ENCODE measurements at places on chromosomes 1 and 21. TPM values are rescaled to one million over a fixed set of nuclear protein-coding genes. Genes with fewer than 3 reads are reported as not detected.

The GJA8 gene
- polyA plus RNA-seq: not detected

The CFHR1 gene
- not detected for polyA plus RNA-seq

- H3K27ac ChIP-seq: no peak overlapping the region
- no peaks in the 10 kb centered on the region for H3K4me1 ChIP-seq
- no peaks in the 10 kb centered on the region for H3K27me3 ChIP-seq
- no peaks in the 10 kb centered on the region for H3K36me3 ChIP-seq
- H3K4me3 ChIP-seq: no peak overlapping the region
Measured at GRCh38 chr1:97192872-97193572, 471.4 kb downstream of the PTBP2 start.

DNA sequence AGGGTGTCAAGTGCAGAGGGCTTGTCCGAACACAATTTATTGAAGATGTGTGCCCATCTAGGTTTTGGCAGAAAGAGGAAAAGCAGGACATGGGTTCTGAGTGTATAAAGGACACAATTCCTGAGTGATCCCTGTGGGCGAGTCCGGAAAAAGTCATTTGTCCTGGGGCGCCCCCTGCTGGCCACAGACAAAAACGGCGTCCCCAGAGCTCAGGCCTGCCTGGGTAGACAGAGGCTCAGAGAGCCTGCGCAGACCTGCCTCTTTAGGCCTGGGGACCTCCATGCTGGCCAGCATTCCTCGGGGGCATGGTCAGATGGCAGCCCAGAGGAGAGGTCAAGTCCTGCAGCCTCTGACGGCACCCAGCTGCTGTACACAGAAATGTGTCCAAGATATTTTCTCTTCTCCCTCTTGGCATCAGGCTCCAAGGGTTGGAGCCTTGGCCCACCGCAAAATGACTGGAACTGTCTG is 65.5 kb upstream of the LRP8 start:
- no peak overlapping the region for H3K4me3 ChIP-seq
- peaks cover 20% of the 10 kb centered on the region for H3K27me3 ChIP-seq
- H3K27ac ChIP-seq: no peak overlapping the region
- peak; percentile 87 for DNase-seq

DNA sequence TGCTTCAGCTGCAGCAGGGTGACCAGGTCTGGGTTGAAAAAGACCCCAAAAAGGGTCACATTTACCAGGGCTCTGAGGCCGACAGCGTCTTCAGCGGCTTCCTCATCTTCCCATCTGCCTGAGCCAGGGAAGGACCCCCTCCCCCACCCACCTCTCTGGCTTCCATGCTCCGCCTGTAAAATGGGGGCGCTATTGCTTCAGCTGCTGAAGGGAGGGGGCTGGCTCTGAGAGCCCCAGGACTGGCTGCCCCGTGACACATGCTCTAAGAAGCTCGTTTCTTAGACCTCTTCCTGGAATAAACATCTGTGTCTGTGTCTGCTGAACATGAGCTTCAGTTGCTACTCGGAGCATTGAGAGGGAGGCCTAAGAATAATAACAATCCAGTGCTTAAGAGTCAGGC is 2.9 kb downstream of the C1QA start:
- DNase-seq: no peak
- H3K36me3 ChIP-seq: no peaks in the 10 kb centered on the region
- peaks cover 9% of the 10 kb centered on the region for H3K27me3 ChIP-seq
- peaks cover 4% of the 10 kb centered on the region for H3K4me1 ChIP-seq
- H3K4me3 ChIP-seq: peak overlapping the region; percentile 14
- H3K27ac ChIP-seq: no peak overlapping the region

GRCh38 chr1:154478639-154479038 is 23.4 kb upstream of the TDRD10 start:
- H3K4me3 ChIP-seq: no peak overlapping the region
- no peaks in the 10 kb centered on the region for H3K27me3 ChIP-seq
- no peak overlapping the region for H3K27ac ChIP-seq
- no peaks in the 10 kb centered on the region for H3K4me1 ChIP-seq
- no peaks in the 10 kb centered on the region for H3K36me3 ChIP-seq
- DNase-seq: no peak

DNA sequence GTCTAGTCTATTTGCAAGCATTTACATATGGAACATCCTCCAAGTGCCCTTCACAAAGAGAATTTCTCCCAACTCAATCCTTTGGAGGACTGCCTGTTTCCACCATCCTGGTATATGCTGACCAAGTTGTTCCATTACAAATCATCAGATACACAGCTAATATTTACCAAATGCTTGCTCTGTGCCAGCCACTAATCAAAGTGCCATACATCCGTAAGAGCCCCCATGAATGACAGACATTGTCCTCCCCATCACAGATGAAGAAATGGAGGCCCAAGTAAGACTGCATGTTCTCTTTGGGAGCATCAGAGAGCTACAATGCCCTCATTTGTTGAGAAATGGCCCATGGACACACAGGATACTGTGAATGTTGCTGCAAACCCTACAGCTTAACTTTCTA is 130.0 kb upstream of the BACE2 start:
- H3K4me3 ChIP-seq: no peak overlapping the region
- no peak overlapping the region for H3K27ac ChIP-seq
- no peaks in the 10 kb centered on the region for H3K27me3 ChIP-seq
- no peaks in the 10 kb centered on the region for H3K4me1 ChIP-seq
- H3K36me3 ChIP-seq: no peaks in the 10 kb centered on the region

The TSSK3 gene
- polyA plus RNA-seq: 3.1 TPM

DNA sequence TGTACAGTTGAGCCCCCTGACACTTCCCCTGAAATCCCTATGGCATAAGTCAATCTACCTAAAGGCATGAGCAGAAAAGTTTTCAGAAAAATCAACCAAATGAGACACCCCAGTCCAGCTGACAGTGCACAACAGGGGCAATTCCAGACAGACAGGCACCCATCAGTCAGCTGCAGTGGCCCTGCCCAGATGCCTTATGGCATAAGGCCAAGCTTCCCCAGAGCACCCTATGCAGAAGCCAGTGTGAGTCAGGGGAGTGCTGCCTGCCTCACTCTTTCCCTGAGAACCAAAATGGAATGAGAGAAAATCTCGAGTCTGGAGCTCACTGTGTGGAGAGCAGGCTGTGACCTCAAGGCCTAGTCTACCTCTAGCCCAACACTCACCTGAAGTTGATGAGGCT is 38.1 kb downstream of the MRAP start:
- no peak for DNase-seq
- H3K4me1 ChIP-seq: no peaks in the 10 kb centered on the region
- H3K27ac ChIP-seq: no peak overlapping the region
- no peaks in the 10 kb centered on the region for H3K27me3 ChIP-seq
- no peak overlapping the region for H3K4me3 ChIP-seq
- peaks cover 97% of the 10 kb centered on the region for H3K36me3 ChIP-seq

DNA sequence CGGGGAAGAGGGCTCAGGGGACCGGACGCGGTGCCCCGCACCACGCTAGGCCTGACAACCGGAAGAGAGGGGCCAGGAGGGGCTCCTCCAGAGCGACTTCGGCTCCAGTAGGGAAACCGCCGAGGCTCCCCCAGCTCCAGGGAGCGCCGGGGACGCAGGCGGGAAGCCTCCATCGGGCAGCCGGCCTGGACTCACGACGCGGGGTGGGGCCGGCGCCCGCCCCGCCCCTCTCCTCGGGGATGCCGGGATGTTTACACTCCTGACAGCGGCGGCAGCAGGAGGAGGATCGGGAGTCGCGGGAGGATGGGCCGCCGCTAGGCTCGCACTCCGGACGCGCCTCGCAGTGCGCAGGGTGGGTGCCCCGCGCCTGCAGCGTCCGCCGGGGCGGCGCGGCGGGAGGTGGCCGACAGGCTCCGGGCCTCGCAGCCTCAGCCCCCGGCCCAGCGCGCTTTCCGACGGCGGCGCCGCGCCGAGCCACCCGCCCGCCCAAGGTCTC is at the start of gene NEK7:
NEK7 (plus strand) TSS at position 254 of the 496 bp plus-strand sequence. CDS start 75,583 bp downstream, outside the sequence.
- H3K4me1 ChIP-seq: peaks cover 41% of the 10 kb centered on the region

DNA sequence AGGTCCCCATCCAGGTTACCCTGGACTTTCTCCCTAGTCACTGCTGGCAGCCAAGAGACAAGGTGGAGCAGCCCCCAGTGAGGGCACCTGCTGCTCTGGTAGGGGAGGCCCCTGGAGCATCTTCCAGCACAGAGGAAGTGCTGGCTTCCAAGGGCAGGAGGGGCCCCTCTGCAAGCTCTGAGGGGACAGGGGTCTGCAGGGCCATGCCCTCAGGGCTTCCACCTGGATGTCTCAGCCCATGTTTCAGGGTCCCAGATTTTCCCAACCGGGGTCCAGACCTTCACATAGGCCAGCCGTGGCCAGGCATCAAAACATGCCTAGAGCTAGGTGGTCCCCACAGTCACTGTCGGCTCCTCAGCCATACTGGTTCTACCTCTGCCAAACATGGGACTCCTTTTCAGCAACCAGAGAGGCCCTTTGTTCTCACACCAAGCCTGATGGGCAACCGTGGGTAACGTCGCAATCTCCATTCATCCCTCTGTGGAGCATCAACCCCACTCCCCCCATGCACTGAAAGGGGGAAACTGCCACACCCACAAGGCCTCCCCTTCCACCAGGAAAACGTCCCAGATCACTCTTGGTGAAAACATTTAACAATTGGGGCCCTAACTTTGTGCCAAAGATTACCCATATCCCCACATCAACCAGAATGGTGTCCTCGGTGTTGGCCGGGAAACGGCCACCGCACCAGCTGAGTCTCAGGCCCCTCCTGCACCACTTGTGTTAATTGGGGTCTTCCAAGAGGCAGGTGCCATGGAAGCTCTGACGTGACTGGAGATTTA is 1.9 kb upstream of the COL6A2 start:
- no peak overlapping the region for H3K27ac ChIP-seq
- peaks cover 13% of the 10 kb centered on the region for H3K4me1 ChIP-seq
- H3K36me3 ChIP-seq: no peaks in the 10 kb centered on the region
- H3K4me3 ChIP-seq: no peak overlapping the region
- no peaks in the 10 kb centered on the region for H3K27me3 ChIP-seq

DNA sequence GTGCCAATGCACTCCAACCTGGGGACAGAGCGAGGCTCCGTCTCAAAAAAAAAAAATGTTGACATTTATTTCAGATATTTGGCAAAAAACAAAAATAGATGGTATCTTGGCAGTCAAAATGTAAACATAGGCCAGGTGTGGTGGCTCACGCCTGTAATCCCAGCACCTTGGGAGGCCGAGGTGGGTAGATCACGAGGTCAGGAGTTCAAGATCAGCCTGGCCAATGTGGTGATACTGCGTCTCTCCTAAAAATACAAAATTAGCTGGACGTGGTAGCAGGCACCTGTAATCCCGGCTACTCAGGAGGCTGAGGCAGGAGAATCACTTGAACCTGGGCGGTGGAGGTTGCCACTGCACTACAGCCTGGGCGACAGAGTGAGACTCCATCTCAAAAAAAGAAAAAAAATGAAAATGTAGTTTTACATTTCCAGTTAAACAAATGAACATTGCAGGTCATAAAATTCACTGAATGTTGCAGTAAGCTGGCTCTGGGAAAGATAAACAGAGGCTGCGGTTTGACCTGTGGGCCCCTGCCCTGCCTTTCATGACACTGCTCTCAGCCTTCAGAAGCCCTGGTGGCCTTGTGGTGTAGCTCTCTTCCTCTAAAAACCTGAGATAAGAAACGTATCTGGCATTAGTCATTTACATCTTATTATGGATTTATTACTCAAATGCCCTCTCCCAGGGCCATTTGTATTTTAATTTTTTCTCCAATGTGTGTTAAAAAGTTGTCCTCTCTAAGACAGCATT is 12.2 kb upstream of the SLC44A3 start:
- H3K36me3 ChIP-seq: no peaks in the 10 kb centered on the region
- no peaks in the 10 kb centered on the region for H3K27me3 ChIP-seq
- no peak overlapping the region for H3K27ac ChIP-seq
- no peak for DNase-seq
- H3K4me1 ChIP-seq: no peaks in the 10 kb centered on the region

DNA sequence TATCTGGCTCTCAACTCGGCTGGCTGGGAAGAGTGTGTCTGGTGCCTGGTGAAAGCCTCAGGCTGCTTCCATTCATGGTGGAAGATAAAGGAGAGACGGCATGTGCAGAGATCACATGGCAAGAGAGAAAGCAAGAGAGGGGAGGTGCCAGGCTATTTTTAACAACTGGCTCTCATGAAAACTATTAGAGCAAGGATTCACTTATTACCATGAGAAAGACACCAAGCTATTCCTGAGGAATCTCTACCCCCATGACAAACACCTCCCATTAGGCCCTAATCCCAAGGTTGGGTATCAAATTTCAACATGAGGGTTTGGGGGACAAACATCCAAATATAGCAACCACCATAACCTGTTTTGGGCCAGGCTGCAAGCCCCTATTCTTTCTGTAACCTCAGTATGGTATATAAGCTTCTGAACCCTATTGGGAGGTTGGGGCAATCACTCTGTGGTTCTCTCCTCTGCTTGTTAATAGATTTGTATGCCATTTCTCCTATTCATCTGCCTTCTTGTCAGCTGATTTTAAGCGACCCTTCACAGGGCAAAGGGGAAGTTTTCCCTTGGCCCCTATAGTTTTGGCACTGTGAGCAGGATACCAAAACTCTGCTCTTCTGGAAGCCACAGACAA is 179.0 kb upstream of the TNR start:
- peaks cover 4% of the 10 kb centered on the region for H3K36me3 ChIP-seq
- no peak for DNase-seq
- H3K27ac ChIP-seq: no peak overlapping the region
- H3K4me3 ChIP-seq: no peak overlapping the region
- H3K4me1 ChIP-seq: no peaks in the 10 kb centered on the region
- no peaks in the 10 kb centered on the region for H3K27me3 ChIP-seq

- no peak for DNase-seq
- no peaks in the 10 kb centered on the region for H3K4me1 ChIP-seq
- H3K36me3 ChIP-seq: peaks cover 60% of the 10 kb centered on the region
- no peak overlapping the region for H3K4me3 ChIP-seq
Measured at GRCh38 chr1:46368791-46369190, 25.3 kb upstream of the FAAH start.

DNA sequence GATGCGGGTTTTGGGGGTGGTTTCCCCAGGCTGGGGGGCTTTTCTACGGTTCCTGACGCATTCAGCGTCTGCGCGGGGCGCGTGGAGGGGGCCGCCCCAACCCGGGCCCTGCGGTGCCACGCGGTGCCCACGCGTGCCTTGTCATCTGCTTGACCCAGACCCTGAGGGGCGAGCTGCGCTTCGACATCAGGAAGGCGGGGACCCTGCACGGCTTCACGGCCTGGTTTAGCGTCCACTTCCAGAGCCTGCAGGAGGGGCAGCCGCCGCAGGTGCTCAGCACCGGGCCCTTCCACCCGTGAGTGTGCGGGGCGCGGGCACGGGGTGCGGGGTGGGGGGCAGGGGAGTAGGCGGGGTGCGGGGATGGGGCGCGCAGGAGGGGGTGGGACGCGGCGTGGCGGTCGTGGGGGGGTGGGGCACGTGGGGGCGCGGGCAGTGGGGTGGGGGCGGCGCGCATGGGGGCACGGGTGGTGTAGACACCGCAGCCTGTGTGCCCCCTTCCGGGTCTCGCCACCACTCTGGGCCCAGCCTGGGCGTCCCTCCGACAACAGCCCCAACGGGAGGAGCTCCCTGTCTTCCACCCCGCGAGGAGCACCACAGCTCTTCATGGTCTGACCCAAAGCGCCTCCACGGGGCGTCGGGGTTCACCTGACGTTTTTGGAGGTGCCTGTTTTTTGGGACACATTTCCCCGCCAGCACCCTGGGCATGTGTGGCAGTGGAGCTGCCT is 26.3 kb downstream of the PRMT2 start:
- peaks cover 3% of the 10 kb centered on the region for H3K27me3 ChIP-seq
- H3K36me3 ChIP-seq: peaks cover 45% of the 10 kb centered on the region

Data from heart left ventricle (tissue), 16 donors.